GM06990 (cell line): ENCODE measurements at places on chromosomes 1 and 21.

- DNase-seq, result no peak
Observed at GRCh38 chr1:103333141-103333540, 192.4 kb upstream of the RNPC3 start.

- DNase-seq, result no peak
Observed at GRCh38 chr1:54354899-54355298, 51.3 kb downstream of the SSBP3 start.

DNA sequence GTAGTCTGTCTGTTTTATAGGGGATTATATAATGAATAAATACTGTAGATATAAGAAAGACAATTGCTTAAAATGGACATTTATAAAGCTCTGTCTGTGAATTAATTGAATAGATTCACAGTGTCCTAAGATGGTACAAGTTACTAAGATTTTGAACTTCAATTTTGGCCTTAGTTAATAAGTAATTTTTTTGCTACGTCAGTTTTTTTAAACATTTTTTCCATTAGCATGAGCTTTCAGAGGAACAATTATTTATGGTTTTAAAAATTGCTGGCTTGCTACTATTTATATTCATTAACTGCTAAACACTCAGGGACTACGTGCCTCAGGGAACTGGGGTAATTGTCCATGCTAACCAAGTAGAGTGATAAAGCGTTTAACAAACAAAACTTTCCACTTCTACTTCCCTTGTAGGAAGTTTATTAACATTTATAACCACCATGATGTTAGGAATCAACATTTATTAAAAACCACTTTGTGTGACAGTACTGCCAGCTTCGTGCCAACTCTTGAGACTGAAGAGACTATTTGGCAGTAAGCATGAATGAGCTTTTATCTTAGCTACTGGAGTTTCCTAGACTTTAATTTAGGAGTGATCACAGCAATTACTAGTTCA lies 65.4 kb upstream of the PTGS2 start:
- DNase-seq, result no peak

DNA sequence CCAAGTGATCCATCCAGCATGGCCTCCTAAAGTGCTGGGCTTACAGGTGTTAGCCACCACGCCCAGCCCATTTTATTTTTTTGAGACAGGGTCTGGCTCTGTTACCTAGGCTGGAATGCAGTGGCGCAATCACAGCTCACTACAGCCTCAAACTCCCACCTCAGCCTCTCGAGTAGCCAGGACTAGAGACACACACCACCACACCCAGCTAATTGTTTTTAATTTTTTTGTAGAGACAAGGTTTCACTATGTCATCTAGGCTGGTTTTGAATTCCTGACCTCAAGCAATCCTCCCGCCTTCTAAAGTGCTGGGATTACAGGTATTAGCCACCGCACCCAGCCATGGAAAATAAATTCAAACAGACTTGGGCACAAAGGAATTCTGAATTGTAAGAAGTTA lies 31.9 kb downstream of the PUM1 start:
- no peak for DNase-seq

DNA sequence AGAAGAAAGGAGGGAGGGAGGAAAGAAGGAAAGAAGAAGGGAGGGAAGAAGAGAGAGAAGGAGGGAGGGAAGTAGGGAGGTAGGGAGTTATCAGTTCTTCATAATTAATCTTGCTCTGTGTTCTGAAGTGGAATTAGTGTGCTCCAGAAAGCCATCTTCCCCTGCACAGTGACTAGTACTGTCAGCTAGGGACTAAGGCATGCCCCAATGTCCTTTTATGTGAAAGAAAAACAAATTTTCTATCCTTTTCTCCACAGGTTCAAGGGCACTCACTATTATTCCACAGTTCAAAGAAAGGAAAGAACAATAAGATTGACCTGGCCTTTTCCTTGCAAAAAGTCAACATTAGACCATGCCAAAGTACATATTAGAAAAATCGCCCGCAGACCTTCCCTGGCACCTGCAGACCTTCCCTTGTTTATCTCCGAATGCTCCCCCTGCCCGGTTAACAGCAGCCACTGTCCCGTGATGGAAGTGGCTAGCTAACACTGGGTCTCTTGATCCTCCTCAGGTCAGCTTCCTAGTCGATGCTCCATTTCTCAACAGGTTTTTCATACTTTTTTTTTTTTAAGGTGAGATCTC lies 107.2 kb upstream of the EDEM3 start:
- DNase-seq, result no peak
